Heart right ventricle (tissue), 16 donors: ENCODE measurements at places on chromosomes 3 and 15. TPM values are rescaled to one million over a fixed set of nuclear protein-coding genes. Genes with fewer than 3 reads are reported as not detected.

DNA sequence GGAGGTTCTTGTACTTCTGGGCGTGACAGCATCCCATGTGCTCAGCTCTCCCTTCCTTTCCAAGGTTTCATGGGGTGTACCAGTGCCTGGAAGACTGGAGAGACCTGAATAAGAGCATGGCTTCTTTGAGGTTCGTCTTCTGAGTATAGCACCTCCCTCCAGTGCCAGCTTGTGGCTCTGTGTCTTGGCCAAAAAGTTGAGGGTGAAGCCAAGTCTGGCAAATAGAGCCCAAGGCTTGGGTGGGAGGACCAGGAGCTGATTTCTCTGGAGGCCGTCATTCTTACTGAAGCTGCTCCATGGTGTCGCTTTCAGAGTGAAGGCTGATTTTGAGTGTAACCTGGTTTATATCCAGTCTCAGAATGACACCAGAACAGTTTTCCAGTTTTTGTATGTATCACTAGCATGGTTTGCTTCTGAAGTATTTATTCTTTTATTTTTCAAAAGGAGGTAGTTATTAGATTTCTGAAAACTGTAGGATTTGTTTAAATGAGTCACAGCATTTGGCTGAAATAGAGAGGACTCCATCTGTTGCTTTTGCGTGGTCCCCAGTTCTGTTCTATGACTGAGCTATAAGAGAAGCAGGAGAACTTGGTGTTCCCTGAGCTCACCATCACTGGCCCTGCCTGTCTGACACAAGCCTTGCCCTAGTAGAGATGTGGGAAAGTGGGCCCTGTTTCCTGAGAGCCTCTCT is 47.2 kb downstream of the BSN start:
- DNase-seq, result no peak

Gene P2RY1
- total RNA-seq, result 3.2 TPM

DNA sequence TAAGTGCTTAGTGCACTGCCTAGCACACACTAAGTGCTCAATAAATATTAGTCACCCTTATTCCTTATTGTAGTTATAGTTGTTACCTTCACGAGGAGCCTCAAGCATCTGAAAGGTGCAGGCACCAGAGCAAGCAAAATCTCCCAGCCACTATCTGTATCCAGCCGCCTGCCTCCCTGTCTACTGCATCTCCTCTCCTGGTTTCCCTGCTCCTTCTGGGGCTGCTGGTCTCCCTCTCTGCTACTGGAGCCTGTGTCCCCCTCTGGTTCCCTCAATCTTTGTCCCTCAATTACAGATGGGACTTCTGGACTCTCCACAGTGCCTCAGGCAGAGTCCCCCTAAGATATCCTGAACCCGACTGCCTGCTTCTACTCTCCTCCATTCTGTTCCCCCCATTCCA is 18.8 kb downstream of the MYL3 start:
- DNase-seq, result no peak

Gene CFAP91
- total RNA-seq, result 0.19 TPM

Gene PCYT1A
- total RNA-seq, result 108 TPM

DNA sequence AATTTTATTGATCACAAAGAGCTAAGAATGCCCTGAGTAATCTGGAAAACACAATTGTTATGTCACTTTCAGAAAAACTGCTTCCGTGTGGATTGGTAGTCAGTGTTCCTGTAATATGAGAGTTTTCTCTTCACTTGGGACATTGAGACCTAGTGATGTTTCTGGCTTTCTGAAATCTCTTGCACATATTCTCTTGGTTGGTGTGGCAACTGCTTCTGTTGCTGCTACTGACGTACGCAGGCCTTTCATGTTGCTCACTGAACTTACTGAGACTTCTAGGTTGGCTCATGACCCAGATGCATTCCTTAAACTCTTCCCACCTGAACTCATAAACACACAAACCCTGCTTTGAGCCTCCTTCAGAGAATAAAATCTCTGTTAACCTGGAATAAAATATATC is 175.0 kb upstream of the PFN2 start:
- no peak for DNase-seq

- no peak for DNase-seq
These were observed 13.8 kb upstream of the VPS8 start for GRCh38 chr3:184798120-184798519.

Gene CSK
- 20.3 TPM for total RNA-seq

Gene KNL1
- 0.24 TPM for total RNA-seq

Gene POLQ
- 0.30 TPM for total RNA-seq

Gene AGBL1
- total RNA-seq, result 0.02 TPM

DNA sequence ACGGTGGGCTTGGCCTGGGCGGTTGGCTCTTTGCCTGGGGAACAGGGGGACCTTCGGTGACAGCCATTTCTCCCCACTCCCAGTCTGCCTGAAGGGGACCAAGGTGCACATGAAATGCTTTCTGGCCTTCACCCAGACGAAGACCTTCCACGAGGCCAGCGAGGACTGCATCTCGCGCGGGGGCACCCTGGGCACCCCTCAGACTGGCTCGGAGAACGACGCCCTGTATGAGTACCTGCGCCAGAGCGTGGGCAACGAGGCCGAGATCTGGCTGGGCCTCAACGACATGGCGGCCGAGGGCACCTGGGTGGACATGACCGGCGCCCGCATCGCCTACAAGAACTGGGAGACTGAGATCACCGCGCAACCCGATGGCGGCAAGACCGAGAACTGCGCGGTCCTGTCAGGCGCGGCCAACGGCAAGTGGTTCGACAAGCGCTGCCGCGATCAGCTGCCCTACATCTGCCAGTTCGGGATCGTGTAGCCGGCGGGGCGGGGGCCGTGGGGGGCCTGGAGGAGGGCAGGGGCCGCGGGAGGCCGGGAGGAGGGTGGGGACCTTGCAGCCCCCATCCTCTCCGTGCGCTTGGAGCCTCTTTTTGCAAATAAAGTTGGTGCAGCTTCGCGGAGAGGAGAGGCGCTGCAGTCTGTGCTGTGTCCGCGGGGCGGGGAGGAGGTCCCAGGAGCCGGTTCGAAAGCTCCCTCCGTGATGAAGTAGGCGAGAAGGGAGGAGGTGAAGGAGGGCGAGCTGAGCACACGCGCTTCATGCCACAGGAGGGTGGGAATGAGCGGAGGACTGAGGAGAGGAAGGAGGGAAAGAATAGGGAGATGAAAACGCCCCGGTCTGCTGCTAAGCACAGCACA is 9.6 kb downstream of the CLEC3B start:
- peak; percentile 44 for DNase-seq

DNA sequence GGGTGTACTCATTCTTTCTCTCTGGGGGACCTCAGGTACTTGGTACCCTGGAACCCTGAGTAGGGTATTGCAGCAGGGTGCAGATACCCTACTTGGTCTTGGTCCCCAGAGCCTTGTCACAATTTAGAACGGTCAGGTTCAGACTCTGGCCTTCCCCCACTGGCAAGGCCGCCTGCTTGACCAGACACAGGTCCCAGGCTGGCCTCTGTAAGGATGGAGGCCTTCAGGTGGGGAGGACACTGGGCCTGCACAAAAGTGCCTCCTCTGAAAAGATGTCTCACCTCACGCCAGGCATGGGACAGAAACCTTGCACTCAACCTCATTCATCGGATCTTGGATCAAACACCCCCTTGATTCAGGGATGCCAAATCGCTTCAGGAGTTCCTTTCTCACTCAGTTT is 158.4 kb downstream of the KLF13 start:
- DNase-seq, result no peak

Gene CFAP44
- 2.1 TPM for total RNA-seq

Gene ABHD10
- total RNA-seq, result 47.4 TPM

Gene KCNAB1
- total RNA-seq, result 2.3 TPM

- DNase-seq, result peak; percentile 15
These were observed 38.7 kb downstream of the GUCA1C start for GRCh38 chr3:108914774-108915641.
